ENCODE measurements at places on chromosomes 1 and 21.
A peak's percentile ranks its signal among the peaks of the same experiment; 100 is the strongest.

- no peak for DNase-seq
Observed at GRCh38 chr1:168466714-168467131, 77.1 kb downstream of the XCL2 start.

DNA sequence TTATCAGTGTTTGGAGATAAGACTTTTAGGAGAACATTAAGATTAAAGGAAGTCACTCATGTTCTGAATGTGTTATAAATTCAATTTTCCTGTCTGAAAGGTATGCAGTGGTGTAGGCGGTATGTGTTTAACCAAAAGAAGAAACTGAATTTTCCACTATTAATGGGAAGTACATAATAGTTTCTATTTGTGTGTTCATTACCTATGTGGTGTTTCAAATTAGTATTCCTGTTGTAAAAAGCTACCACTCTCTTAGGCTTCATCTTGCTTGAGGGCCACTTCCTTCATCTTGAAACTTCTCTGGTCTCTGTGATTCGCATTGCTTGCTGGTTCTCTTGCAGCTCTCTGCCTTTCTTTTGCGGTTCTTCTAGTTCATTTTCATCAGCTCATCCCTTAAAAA is 123.4 kb downstream of the HLX start:
- DNase-seq = no peak

DNA sequence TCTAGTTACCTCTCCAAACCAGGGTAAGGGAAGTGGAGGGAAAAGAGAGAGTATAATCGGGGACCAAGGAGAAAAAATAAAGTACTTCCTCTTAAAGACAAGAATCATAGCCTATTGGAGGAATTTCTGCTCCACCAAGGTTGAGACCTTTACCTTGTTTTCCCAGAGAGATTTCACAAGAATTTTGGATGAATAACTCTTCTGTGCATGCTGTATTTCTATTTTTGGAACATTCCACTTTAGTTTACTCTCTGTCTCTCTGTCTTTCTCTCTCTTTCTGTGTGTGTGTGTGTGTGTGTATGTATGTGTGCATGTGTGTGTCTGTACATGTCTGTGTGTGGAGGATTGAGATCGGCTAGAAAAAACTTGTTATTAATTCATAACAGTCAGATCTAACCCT is 318.4 kb upstream of the RGS18 start:
- no peak for DNase-seq

GRCh38 chr1:68384321-68384813 is 65.4 kb downstream of the RPE65 start:
- no peak for DNase-seq

DNA sequence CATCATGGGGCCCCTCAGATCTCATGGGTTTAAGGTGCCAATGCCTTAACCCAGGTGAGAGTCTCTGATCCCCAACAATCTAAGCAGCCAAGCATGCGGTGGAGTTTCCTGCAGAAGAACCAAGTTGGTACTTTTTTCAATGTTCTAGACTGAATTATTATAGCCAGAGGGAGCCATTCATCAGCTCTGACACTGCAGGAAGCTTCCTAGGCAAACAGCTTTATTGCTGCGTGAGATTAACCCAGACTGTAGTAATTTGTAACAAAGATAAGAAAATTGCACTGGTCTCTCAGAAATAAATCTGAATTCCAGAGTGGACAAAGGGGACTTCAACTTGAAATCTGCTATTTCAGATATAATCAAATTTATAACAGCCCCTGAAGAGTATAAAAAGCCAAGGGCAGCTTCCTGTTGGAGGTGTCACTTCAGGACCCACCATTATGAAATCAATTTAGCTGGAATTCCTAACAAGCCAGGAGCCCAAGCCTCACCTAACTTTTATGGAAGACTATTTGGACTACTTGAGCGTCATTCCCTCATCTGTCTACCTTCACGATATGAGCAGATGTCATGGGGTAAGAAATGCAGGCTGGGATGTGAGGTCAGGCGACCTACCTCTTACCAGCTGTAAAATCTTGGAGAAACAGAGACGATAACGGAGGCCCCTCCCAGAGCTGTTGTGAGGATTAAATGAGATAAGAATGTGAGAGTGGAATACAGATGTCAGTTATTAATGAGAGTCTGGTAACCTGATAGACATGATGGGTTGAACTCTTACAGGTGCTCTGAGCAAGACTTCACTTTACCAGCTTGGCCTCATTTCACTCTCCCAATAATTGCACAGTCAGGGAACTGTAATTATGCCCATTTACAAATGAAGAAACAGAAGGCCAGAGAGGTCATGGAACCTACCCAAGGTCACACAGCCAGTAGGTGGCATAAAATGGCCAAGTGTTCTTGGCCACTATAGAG is 135.1 kb downstream of the RRAGC start:
- DNase-seq = no peak

DNA sequence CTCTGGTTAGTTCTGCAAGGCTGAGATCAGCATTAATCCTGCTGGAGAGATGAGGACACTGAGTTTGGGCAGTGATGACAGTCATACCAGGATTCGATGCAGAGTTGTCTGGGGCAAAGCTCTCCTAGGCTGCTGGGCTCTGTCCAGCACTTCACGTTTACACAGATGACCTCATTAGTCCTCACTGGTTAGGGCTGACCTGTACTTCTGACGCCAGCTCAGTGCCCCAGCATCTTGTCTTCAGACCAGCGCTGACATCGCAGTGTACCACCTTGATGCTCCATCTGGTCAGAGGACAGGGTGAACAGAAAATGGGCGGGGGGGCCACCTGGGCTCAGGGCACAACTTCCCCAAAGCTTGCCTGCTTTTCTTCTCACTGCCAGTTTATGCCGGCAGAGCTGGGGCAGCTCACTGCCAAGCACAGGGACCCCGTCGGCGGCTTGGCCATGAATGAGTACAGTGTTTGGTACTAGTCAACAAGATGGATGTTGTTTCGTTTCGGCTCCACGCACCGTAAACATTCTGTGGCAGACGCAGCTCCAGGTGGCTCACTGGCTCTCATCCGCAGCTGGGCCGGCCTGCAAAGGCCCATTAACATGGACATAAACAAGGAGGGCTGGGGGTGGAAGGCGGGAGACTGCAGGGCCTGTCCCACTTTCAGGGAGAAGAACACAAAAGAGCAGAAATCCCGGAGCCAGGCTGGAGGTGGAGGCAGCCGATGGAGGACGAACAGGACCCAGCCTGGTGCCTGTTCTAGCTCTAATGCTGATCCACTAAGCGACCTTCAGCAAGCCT is 118.7 kb downstream of the GLIS1 start:
- no peak for DNase-seq

DNA sequence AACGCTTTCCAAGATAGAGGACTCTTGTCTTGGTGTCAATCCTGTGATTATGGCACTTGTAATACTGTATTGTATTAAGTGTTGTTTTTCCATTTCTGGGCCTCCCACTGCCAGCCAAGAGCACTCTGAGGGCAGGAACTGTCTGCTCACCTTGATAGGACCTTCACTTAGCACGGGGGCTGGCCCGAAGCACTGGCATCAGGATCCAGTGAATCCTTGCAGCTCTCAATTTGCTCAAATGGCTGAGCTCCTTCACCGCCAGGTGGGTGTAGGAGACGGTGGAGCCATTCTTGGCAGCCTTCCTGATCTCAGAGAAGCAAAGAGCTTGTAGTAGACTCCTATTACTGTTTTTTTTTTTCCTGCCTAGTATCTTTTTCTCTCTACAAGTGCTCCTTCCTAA is 17.7 kb downstream of the MECR start:
- no peak for DNase-seq

GRCh38 chr1:165152727-165153126 is 203.8 kb downstream of the LMX1A start:
- no peak for DNase-seq

GRCh38 chr1:119721896-119722295 is 10.2 kb downstream of the PHGDH start:
- no peak for DNase-seq

DNA sequence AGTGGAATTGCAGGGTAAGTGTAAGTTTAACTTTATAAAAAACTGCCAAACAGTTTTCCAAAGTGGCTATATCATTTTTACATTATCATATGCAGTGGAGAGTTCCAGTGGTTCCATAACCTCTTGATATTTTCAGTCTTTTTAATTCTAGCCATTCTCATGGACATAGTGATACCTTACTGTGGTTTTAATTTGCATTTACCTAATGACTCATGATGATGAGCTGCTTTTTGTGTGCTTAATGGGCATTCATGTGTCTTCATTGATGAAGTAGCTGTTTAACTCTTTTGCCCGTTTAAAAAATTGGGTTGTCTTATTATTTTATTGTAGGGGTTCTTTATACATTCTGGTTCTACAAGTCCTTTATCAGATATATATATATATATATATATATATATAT is 29.4 kb downstream of the SNX27 start:
- DNase-seq = no peak

GRCh38 chr21:36113647-36114428 is 21.0 kb upstream of the CBR3 start:
- peak; percentile 39 for DNase-seq

GRCh38 chr1:47436979-47437446 is 831 bp upstream of the FOXD2 start:
- DNase-seq = no peak

DNA sequence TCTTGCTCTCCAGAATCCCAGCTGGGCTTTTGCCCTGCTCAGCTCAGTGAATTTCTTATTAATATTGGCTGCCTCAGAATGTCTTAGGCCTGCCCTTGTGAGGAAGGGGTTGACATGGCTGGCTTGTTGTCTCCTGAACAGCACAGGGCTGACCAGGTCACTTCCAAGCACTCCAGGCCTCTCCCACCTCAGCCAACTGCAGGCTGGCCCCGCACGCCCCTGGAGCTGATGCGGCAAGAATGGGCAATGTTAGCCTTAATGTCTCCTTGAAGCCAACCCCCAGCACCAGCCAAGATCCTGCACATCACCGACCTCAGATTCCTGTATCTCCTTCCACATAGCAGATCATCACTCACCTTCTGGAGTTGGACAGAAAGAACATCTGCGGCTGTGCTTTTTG is 598.6 kb downstream of the AJAP1 start:
- DNase-seq = no peak

Data from activated T-cell treated with anti-CD3 and anti-CD28 coated beads for 1 hour (primary cell).